Cerebellum (tissue), 4 donors: ENCODE measurements at places on chromosomes 1 and 21.

DNA sequence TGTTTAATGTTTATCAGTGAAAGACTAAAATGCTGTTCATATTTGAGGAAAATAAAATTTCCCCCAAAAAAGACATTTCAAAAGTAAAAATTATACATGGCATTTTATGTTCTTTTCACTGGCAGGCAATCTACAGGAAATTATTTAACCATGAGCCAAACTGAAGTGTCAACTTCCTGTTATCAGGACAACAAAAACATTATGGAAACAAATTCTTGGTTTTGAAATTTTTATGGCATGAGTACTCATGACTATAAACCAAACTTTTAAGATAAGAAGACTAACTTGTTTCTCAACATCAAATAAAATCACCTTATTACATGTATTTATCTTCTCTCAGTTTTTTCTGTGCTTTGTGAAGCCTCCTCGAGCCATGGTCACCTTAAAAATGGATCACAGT lies 698.6 kb downstream of the LTN1 start:
- DNase-seq: no peak

DNA sequence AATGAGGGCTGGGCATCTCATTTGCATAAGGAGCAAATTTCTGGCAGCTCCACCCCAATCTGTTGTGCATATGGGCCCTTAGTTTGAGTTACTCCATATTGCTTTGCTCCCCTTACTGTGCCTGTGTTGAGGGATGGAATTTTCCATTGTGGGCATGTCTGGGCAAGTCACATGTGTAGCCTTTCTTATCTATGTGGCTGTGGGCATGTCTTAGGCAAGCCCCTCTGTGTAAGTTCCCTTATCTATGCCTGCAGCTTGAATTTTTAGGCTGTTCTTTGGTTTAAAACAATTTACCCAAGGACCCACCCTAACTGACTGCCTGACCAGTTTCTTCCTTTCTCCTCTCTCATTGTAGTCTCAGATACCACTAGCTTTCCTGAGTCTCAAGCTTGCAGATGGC lies 405.7 kb upstream of the NCAM2 start:
- DNase-seq: no peak

GRCh38 chr1:229280921-229281320 lies 10.0 kb downstream of the RAB4A start:
- no peak for DNase-seq

GRCh38 chr1:57770772-57771171 lies 346.9 kb upstream of the DAB1 start:
- no peak for DNase-seq

DNA sequence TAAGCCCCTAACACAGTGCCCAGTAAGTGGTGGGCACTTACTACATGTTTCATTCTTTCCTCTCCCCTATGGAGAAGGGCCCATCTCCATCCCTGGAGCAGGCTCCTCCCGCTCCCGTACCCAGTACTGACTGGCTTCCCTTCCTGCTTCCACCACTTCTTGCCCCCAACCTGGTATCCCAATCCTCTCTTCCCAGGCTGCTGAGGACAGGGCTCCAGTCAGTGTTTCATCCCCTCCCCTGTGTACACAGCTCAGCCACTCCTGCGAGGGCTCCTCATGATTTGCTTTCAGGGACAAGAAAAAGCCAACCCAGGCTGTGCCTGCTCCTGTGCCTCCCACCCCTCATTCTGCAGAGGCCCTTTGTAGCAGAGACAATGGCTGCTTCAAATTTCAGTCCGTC lies 20.8 kb upstream of the ETV3 start:
- no peak for DNase-seq

- peak; percentile 78 for DNase-seq
Measured at GRCh38 chr1:54547601-54548388, at the start of gene ACOT11. TSS of gene ACOT11 (plus strand) at chr1:54548228. CDS start at chr1:54548310, 82 bp downstream.
